ENCODE measurements at places on chromosomes 16 and 17.

DNA sequence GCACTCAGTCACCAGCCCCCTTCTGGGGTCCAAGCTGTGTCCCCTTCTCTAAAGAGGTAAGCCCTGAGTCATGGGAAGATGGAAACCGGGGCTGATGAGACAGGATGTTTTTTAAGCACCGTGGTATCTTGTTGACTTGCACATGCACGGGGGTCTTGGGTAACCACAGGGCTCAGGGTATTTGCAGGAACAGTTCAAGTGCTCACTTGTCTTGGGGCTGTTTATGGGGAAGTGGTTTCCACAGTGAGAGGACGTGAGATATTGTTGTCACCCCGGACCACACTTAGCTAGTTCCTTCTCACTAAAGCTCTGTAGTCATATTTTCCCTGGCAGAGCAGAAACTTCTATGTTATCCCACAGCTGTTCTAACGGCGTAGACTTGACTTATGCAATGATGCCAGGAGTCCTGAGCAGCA is 7.7 kb downstream of the CCL3L1 start:
- DNase-seq = no peak

GRCh38 chr16:85728879-85729278 is 22.0 kb downstream of the C16orf74 start:
- DNase-seq = no peak

DNA sequence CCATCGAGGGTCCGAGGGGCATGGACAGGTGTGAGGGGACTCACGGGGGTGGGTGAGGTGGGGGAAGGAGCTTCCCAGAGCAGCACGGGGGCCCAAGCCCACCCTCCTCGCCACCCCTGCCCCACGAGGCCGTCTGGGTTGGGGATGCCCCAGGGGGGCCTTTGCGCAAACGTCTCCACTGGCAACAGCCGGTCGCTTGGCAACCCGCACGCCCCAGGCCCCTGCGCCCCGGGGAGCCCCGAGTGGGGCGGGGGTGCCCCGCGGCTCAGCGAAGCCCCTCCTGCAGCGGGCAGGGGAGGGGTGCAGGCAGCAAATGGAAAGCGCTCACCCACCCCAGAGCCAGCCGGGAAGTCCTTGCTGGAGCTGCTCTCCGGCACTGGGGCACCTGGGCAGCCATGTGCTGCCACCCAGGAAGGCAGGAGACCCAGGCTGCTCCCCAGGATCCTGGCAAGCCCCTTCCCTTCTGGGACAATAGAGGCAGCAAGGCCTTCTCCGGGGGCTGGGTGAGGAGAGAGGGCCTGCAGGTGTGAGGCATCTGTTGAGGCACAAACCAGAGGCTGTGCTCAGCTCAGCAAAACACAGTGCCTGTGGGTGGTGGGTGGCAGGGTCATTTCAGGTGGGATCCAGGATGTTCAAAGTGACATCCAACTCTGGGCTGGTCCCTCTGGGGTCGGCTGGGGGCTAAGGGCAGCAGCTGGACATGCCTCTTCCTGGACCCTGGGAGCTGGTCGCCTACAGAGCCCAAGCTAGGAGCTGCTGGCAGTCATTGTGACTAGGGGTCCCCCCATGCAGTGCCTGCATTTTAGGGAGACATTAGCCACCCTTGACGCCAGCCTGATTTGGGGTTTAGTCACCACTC is 80.9 kb upstream of the CBX4 start:
- DNase-seq = no peak

DNA sequence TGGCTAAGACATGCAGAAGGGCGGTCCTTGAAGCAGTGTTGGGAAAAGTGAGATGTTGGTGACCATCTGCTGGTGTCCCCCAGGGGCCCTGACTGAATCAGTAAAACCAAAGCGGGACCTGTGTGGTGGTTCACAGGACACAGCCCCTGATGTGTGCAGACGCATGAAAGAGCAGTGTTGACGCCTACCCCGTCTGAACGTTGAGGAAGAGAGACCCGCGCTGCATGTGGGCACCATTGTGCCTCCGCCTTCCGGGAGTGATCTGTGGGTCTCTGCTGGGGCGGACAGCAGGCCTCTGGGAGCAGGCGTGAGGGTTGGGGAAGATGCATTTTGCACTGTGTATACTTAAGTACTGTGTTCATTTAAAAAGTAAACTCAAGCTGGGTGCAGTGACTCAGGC is 31.6 kb downstream of the MGRN1 start:
- DNase-seq = no peak

DNA sequence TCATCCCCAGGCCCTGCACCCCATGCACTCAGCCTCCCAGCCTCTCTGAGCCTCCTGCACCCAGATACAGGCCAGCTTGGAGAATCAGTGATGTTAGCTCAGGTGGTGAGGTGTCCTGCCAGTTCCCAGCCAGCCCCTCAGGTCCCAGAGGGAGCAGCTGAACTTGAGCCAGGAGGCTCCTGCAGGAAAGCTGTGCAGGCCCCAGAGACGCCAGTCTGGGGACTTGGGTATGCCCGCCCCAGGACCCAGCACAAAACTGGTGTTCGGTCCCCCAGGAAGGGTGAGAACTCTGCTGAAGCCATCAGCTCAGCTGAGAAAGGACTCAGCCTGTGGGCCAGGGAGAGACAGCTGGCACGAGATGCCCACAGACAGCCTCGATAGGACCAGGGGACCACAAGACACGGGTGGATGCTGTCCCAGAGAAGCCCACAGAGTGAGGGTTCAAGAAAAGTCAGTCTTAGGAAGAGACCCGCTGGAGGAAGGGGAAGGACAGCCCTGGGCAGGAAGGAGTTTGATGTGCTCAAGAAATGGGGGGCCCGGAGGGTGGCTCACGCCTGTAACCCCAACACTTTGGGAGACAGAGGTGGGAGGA is 11.0 kb downstream of the ENDOV start:
- DNase-seq = no peak

GRCh38 chr17:77728871-77729270 is 229.6 kb upstream of the TNRC6C start:
- no peak for DNase-seq

DNA sequence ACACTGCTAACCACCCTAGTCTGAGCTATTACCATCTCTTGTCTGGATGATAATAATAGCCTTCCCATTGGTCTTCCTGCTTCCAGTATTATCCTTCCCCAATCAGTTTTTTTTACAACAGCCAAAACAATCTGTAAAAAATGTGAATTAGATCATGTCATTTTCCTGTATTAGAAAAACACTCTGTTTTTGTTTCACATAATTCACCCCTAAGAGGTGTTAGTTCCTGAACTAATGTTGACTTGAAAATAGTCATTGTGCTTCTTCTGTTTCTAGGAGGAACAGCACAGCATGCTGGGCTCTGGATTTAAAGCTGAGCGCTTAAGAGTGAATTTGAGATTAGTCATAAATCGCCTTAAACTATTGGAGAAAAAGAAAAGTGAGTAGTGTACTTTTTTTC is 20.0 kb downstream of the IST1 start:
- DNase-seq = no peak

GRCh38 chr16:89534252-89534756 is 26.1 kb downstream of the SPG7 start:
- DNase-seq = peak; percentile 39

DNA sequence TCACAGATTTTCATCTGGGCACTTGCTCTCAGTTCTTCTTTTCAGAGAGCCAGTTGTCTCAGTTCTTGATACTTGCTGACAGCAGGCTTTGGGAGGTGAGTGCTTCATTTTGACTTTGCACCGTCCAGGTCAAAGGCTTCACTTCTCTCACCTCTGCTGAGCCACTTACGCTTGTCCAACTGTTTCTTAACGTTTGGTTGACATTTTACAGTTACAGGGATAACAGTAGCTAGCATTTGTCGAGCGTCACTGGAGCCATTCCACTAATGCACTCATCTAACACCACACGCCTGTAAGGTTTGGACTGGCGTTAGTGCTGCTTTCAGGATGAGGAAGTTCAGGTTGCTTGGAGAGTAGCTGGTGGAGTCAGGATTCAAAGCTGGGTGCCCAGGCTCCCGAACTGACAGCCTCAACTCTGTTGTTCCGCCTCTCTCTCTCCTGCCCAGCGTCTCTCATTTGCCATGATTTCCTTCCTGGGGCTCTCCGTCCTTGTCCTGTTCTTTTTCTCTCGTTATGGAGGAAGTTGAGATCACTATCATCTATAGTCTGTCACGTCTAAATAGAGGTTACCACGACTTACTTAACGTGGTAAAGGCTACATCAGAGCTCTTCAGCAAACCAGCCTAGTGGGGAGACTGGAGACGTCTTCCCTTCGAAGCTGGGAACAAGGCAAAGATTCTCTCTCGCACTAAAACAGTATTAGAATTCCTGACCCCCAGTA is 220.8 kb downstream of the RPTOR start:
- DNase-seq = no peak

DNA sequence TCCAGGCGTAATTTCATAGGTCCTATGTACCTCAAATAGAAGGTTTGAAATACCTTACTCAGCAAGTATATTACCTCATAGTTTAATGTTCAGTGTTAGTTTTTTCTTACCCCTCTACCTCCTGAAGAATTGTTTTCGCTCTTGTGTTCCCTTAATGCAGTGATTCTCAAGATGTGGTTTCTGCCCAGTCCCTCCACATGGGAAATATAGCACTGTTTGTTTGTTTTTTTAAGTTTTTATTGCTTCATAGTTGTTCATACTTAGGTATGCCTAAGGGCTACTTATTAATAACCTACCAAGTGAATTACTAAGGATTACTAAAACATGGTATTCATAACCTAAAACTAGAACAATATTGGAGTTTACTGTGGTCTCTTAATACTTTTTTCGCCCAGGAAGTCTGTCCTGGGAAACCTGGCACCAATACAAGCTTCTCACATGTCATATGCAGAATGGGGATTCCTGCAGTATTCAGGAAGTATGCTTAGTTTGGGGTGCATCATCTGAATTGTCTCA is 5.0 kb downstream of the RSPRY1 start:
- DNase-seq = no peak

- no peak for DNase-seq
These were observed 91.1 kb downstream of the IRF8 start for GRCh38 chr16:85989863-85990643.

GRCh38 chr16:68264128-68265077 is at the start of gene SLC7A6:
TSS of gene SLC7A6 (plus strand) at chr16:68264526. CDS start at chr16:68274727, 10,201 bp downstream.
- no peak for DNase-seq

DNA sequence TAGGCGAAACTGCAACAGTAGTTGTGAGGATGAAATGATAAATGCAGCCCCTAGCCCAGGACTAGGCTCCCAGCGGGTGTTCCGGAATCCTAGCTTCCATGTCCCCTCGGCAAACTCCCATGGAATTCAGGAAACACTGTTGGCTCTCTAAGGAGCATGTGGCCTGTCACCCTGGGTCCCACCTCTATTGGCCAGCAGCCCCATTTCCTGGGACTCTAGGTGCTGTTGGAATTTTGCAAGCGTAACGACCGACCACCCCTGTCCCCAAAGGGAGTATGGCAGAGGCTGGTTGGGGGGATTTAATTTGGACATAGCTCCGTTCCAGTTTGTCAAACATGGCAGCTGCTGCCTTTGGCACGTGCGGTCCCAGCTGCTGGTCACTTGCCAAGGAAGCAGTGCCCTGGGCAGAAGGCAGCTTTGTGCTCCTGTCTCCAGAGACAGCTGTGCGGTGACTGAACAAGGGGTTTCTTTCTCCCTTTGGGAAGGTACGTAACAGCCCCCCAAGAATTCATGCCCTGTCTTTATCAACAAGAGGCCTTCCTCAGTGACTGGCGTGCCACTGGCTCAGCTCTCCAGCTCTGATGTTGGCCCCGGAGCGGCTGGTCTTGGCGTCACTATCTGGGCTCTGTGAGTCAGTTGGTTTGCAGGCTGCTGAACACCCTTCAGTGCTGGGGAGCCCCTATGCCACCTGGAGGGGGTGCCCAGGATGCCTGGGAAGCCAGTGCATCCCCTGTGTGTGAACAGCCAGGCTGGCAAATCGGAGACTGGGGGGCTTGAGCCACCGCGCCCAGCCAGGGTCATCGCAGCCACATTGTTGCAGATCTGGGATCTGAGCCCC is 235.2 kb upstream of the TNRC6C start:
- no peak for DNase-seq

GRCh38 chr16:47358816-47359215 is 102.0 kb downstream of the ITFG1 start:
- no peak for DNase-seq

DNA sequence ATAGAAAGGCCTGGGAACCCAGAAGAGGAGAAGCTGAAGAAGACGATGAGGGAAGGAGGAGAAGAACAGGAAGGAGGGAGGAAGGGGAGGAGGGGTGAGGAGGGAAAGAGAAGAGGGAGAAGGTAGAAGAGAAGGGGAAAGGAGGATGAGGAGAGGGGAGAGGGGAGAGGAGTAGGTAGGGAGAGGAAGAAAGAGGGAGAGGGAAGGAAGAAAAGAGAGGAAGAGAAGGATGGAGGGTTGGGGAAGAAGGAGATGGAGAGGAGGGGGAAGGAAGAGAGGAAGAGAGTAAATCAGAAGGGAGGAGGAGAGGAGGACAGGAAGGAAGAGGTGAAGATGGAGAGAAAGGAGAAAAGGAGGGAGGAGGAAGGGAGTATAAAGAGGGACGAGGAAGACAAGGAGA is 109.6 kb upstream of the IRX6 start:
- no peak for DNase-seq

- peak; percentile 61 for DNase-seq
These were observed 4.7 kb downstream of the VASN start for GRCh38 chr16:4376126-4376892.

GRCh38 chr17:32315171-32315570 is 26.8 kb downstream of the C17orf75 start:
- DNase-seq = no peak

GRCh38 chr16:83929811-83930555 is 23.1 kb upstream of the OSGIN1 start:
- no peak for DNase-seq

- no peak for DNase-seq
These were observed 115.2 kb downstream of the C17orf67 start for GRCh38 chr17:56718515-56718914.

GRCh38 chr16:20348365-20349185 is 3.9 kb downstream of the UMOD start:
- DNase-seq = no peak

DNA sequence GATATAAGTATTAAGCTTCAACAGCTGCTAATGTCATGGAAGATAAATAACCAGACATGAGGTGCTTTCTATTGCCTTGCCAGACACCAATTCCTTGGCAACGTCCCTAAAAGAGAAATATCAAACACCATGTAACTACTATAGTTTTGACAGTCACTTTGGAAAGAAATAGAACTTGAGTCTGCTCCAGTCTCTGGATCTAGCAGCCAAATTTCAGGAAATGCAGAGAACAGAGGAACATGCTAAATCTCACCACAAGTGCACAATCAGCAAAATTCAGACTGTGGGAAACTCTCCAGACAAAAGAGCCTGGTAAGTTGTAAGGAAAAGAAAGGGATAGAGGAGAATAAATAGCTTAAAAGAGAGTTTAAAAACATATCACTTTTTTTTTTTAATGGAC is 28.4 kb upstream of the TANC2 start:
- DNase-seq = no peak

GRCh38 chr17:40791111-40791510 is 8.6 kb downstream of the KRT28 start:
- DNase-seq = no peak

- DNase-seq = no peak
These were observed 10.9 kb upstream of the CHST6 start for GRCh38 chr16:75506107-75506506.

- no peak for DNase-seq
These were observed 5.2 kb downstream of the MYO1D start for GRCh38 chr17:32871746-32872145.

GRCh38 chr17:47218896-47219430 is 9.8 kb downstream of the MYL4 start:
- no peak for DNase-seq

GRCh38 chr16:2699791-2700600 is 17.7 kb downstream of the KCTD5 start:
- DNase-seq = no peak
